ENCODE measurements at places on chromosomes 11 and 22. TPM values are rescaled to one million over a fixed set of nuclear protein-coding genes. Genes with fewer than 3 reads are reported as not detected.

SPCS2 gene
- 81.9 TPM for total RNA-seq

CHRM4 gene
- not detected for total RNA-seq

SMIM35 gene
- not detected for total RNA-seq

JAML gene
- not detected for total RNA-seq

PYGM gene
- 0.07 TPM for total RNA-seq

DNA sequence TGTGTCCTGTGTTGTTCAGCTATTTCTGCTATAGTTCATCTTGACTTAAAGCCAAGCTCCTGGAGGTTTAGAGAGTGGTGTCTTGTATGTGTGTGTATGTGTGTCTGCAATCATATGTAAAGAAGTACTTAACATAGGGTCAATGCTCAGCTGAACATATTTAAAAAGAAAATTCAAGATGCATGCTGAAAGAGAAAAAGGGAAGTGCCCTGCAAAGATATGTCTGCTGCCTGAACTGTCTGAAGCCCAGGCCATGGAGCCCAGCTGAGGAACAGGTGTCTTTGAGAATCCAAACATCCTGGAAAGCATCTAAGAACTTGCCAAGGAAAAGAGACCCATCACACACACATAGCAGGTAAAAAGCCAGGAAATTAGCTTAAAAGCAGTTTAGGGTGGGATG lies 6.6 kb downstream of the TCN1 start:
- no peak for DNase-seq
